ENCODE measurements at places on chromosomes 11 and 22.

DNA sequence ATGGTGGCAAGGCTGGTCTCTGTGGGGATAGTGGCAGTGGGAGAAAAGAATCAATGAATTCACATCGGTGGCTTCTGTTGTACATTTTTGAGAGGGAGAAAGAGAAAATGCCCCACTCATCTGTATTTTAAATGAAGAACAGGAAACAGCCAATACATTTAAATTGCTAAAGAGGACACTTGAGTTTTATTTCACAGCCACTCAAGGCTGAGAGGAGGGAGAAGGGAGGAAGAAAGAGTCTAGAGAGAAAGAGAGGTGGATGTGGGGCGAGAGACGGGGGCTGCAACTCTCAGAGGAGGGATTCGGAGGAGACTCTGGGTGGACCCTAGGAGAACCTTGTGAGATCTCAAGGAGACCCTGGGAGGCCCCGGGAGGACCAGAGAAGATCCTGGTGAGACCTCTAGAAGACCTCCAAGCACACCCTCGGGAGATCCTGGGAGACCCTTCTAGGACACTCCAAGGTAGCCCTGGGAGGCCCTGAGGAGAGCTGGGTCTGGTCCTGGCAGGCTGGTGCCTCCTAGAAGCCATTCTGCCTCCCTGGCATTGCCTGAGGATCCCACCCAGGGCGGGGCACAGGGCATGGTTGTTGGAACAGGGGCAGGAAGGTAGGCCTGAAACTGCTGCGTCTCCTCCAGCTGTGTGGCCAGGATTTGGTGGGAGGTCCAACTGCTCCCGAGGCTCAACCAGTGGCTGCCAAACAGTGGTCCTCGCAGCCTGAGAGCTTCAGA lies 91.0 kb upstream of the SHISAL1 start:
- no peak for DNase-seq

- DNase-seq = peak; percentile 63
These were observed 1.5 kb downstream of the MAP6 start for GRCh38 chr11:75667255-75667830.

GRCh38 chr22:23380230-23380573 lies 199.9 kb downstream of the IGLL1 start:
- peak; percentile 80 for DNase-seq

- DNase-seq = no peak
These were observed 79.3 kb downstream of the ADAMTS15 start for GRCh38 chr11:130527636-130528297.

- no peak for DNase-seq
These were observed 116.2 kb downstream of the KIF18A start for GRCh38 chr11:27991736-27992135.

GRCh38 chr11:71086687-71087258 lies 165.6 kb downstream of the SHANK2 start:
- peak; percentile 70 for DNase-seq

GRCh38 chr11:123443851-123444623 lies 14.0 kb downstream of the GRAMD1B start:
- DNase-seq = no peak

GRCh38 chr22:36831206-36831605 lies 14.4 kb upstream of the PVALB start:
- DNase-seq = no peak

DNA sequence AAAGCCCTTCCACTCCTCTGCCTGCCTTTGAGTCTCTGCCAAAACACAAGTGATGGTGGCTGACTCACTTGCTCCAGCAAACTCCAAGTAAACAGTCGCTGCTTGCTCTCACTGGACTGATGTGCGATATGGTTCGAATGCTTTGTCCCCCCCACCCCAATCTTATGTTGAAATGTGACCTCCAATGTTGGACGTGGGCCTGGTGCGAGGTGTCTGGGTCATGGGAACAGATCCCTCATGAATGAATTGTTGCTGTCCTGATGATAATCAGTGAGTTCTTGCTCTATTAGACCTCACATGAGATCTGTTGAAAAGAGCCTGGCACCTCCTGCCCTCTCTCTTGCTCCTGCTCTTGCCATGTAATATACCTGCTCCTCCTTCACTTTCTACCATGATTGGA lies 747.9 kb downstream of the OPCML start:
- DNase-seq = peak; percentile 2

GRCh38 chr11:12754021-12754420 lies 79.8 kb downstream of the TEAD1 start:
- no peak for DNase-seq

DNA sequence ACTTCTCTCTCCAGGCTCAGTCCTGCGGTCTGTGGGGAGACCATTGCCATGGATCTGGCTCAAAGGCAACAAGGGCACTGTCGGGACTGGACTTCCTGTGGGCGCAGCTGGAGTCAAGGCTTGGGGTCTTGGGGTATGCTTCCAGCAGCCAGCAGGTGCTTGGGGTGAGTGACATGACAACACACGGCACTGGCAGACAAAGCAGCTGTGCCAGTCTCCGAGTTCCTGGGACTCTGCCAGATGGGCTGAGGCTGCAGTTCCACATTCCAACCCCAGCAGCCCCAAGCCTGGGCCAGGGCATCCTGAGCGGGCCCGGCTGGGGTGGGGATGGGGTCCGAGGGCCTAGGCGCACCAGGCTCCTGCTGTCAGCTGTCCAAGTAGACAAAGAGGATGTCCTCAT lies 12.3 kb downstream of the GUCD1 start:
- no peak for DNase-seq

DNA sequence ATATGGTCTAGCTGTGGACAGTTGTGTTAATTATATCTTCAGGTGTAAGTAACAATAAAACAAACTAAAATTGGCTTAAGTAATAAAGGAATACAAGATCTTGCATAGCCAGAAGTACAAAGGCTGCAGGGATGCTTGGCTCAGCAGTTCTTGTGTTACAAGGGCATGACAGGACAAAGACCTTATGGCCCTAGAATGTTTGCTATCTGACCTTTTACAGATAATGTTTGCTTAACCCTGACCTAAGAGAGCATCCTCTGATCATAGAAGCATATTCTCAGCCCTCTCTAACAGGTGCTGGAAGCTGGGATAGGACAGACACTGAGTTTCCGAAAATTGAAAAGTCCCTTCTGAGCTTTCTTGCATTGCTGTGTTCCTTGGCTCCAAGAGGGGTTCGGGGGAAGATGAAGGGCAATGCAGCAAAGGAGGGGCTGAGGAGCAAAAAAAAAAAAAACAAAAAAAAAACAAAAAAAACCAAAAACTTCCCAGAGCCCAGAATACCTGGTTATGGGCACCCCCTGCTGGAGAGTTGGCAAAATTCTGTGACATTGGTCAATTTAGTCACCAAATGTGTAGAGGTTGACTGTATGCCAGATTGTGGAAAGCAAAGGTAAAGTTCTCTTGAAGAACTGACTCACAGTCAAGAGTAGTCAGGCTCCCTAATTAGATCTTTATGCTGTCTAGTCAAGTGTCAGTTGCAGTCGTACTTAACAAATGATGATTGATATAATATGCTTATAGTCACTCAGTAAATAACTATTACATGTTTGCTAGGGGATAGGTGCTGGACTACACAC lies 10.4 kb upstream of the HIKESHI start:
- DNase-seq = peak; percentile 48

- DNase-seq = no peak
These were observed 443.4 kb downstream of the MIAT start for GRCh38 chr22:27100789-27101188.

DNA sequence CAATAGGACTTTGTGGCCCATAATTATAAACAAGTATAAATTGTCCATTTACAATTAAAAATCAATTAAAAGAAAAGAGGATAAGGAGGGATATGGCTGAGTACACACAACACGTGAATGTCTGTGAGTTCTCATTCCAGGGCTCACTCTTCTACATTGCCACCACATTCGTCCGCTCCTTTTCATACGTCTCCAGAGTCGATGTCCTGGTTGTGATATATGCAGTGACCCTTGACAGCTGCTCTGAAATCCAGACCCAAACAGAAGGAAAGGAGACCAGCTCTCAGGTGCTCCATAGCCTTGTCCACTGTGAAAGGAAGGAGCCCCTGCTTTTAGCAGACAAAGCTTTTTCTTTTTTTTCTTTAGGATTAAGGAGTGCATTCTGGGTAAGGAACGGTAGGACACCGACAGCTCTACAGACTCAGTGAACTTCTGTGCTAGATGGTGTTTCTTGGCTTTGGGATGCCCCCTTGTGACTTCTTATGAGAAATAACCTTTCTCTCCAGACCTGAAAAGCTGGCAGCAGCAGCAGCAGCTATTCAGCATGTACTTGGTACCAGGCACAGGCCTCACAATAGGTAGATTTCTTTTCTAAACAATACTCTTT lies 19.7 kb upstream of the DNAJB13 start:
- peak; percentile 30 for DNase-seq

GRCh38 chr22:49082451-49082850 lies 745.2 kb downstream of the BRD1 start:
- DNase-seq = no peak

- DNase-seq = no peak
These were observed 18.8 kb upstream of the GRK3 start for GRCh38 chr22:25545672-25546071.

DNA sequence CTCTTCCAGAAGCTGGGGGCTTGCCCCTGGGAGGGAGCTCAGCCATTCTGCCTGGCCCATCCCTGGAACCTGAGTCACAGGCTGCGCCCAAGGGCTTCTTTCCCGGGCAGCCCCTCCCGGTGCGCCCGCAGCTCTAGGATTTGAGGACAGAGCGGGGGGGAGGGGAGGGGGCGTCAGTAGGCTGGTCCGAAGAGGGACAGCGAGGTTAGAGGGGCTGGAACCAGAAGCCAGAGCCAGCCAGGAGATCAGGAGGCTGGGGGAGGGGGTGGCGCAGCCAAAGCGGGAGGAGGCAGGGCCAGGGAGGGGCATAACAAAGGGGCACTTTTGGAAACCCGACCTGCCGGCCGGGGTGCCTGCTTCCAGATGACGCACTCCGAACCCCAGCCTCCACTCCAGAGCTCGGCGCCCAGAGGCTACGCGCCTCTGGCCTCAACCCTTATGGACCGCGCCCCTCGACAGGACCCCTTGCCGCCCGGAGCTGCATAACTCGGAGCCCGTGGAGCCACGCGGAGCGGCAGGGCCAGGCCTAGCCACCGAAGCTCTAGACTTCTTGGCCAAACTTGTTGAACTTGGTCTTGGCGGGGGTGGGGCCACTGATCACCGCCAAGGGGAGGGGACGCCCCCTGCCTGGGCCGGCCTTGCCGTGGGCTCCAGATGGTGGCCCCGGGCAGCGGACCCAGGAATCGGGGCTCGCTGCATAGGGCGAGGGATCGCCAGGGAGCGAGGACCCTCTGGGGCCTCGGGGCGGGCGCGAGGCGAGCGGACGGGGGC lies 744 bp downstream of the PACSIN3 start:
- no peak for DNase-seq

- no peak for DNase-seq
These were observed 6.5 kb downstream of the MAPK8IP2 start for GRCh38 chr22:50606946-50607658.

- no peak for DNase-seq
These were observed 4.7 kb downstream of the ADA2 start for GRCh38 chr22:17214416-17215043.

DNA sequence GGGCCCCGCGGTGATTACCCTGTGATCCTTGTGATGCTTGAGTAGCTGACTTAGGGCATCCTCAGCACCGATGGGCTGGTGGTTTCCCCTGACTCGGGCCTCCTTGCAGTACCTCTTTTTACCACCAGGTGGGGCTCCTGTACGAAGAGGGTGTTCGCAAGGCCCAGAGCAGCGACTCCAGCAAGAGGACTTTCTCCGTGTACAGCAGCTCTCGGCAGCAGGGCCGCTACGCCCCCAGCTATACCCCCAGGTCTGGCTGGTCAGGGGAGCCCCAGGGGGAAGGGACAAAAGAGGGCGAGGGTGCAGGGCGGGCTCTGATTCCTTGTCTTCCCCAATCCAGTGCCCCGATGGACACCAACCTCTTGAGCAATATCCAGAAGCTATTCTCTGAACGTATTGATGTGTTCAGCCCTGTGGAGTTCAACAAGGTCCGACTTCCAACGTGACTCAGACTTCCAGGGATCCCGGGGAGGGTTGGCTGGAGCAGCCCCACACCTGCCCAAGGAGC lies 1.3 kb upstream of the TM7SF2 start:
- DNase-seq = peak; percentile 81

- DNase-seq = no peak
These were observed 373.4 kb downstream of the JRKL start for GRCh38 chr11:96763244-96763643.

GRCh38 chr11:78217650-78218541 lies 29.2 kb downstream of the USP35 start:
- no peak for DNase-seq

- no peak for DNase-seq
These were observed 478.3 kb upstream of the ISX start for GRCh38 chr22:34587357-34588356.

DNA sequence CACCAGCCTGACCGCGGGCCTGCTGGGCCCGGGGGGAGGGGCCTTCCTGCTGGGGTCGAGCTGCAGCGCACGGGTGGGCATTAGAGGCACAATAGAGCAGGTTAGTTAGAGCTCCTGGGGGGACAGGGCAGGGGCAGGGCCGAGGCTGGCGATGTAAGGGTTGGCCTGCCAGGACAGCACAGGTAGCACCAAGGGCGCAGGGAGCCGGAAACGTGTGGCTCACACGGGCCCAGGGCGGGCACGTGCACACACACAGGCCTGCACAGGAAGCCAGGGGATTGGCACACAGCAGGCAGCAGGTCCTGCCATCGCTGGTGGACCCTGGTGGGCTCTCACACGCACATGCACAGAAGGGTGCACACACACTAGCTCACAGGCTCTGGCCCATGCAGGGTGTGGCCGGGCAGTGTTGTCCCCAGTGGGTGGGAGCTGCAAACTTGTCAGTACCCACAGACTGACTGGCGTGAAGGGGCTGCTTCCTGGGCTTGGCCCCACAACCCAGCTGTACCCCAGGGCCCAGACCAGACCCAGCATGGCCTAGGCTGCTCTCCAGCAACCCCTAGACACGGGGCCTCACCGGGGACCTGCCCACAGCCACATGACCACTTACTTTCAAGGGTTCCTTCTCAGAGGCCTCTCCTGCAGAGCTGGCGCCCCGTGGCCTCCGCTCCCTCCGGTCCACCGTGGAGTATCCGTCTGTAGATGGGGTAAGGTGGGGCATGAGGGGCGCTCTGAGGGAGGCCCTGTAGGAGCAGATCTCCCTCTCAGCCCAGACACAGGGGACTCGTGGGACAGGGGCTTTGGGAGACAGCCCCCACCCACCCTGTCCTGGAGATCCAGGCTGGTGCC lies 29.9 kb upstream of the TXNRD2 start:
- no peak for DNase-seq

- DNase-seq = no peak
These were observed 62.5 kb upstream of the CRTAM start for GRCh38 chr11:122775675-122776271.

Data from NCI-H345 (cell line).